Cardiac ventricle fibroblast (primary cell): ENCODE measurements at places on chromosomes 5 and 9. TPM values are rescaled to one million over a fixed set of nuclear protein-coding genes. Genes with fewer than 3 reads are reported as not detected.

CTSV gene
- total RNA-seq: not detected in 2 replicates

ROR2 gene
- total RNA-seq: 57.2 and 65.1 TPM in 2 replicates

IFNA21 gene
- not detected in 2 replicates for total RNA-seq

SLC23A1 gene
- total RNA-seq: not detected in 2 replicates

ZMYND19 gene
- total RNA-seq: 13.0 and 15.5 TPM in 2 replicates

TXNDC8 gene
- total RNA-seq: not detected in 2 replicates

RAD23B gene
- total RNA-seq: 73.1 and 85.6 TPM in 2 replicates

SPEF2 gene
- 0.98 and 2.8 TPM in 2 replicates for total RNA-seq

GADD45G gene
- total RNA-seq: 0.64 and 1.6 TPM in 2 replicates

PKD2L2 gene
- not detected in 2 replicates for total RNA-seq

FAM169A gene
- total RNA-seq: not detected in 2 replicates

S1PR3 gene
- total RNA-seq: 104 and 107 TPM in 2 replicates

ESM1 gene
- 0.25 and 1.1 TPM in 2 replicates for total RNA-seq

MSX2 gene
- total RNA-seq: 4.4 and 7.0 TPM in 2 replicates

NUTM2F gene
- not detected in 2 replicates for total RNA-seq

PCDHAC2 gene
- total RNA-seq: 0.12 and 0.15 TPM in 2 replicates

SHLD3 gene
- total RNA-seq: 0.81 and 3.7 TPM in 2 replicates

IL9 gene
- total RNA-seq: not detected in 2 replicates

PCDHB10 gene
- total RNA-seq: 0.56 and 1.2 TPM in 2 replicates

FGF10 gene
- total RNA-seq: 0.20 and 0.25 TPM in 2 replicates

DBH gene
- total RNA-seq: not detected in 2 replicates

ECSCR gene
- 2.1 and 5.1 TPM in 2 replicates for total RNA-seq

FOXD4 gene
- total RNA-seq: 0.12 TPM in 1 of 2 replicates, not detected in the other

SYK gene
- total RNA-seq: not detected in 2 replicates

ARID3C gene
- 0.12 and 0.34 TPM in 2 replicates for total RNA-seq

OR1L6 gene
- not detected in 2 replicates for total RNA-seq

BHMT2 gene
- total RNA-seq: 3.2 and 5.6 TPM in 2 replicates

GOLGA1 gene
- 12.4 and 17.3 TPM in 2 replicates for total RNA-seq

TEX48 gene
- not detected in 2 replicates for total RNA-seq

SPATA31C1 gene
- not detected in 2 replicates for total RNA-seq

RPS23 gene
- total RNA-seq: 2,496 and 3,059 TPM in 2 replicates

DNAJB5 gene
- total RNA-seq: 8.4 and 10.0 TPM in 2 replicates

KIF4B gene
- total RNA-seq: not detected in 2 replicates

RASGRF2 gene
- total RNA-seq: 0.29 and 0.56 TPM in 2 replicates

GCNT4 gene
- total RNA-seq: 0.59 and 0.62 TPM in 2 replicates

THBS4 gene
- 0.87 TPM in 1 of 2 replicates, not detected in the other for total RNA-seq

OBP2B gene
- total RNA-seq: not detected in 2 replicates

FOXI1 gene
- not detected in 2 replicates for total RNA-seq

MRRF gene
- total RNA-seq: 21.8 and 25.7 TPM in 2 replicates

PCDHB15 gene
- 1.6 and 1.7 TPM in 2 replicates for total RNA-seq

C5orf34 gene
- 1.7 and 2.1 TPM in 2 replicates for total RNA-seq

ACOT12 gene
- not detected in 2 replicates for total RNA-seq

GNA14 gene
- 2.2 and 3.0 TPM in 2 replicates for total RNA-seq

TAF9 gene
- total RNA-seq: 37.3 and 39.1 TPM in 2 replicates

UNC5A gene
- 0.44 and 0.78 TPM in 2 replicates for total RNA-seq

INSL6 gene
- not detected in 2 replicates for total RNA-seq

C5orf22 gene
- 6.4 and 10.0 TPM in 2 replicates for total RNA-seq

GABRA6 gene
- not detected in 2 replicates for total RNA-seq

GM2A gene
- total RNA-seq: 22.0 and 26.1 TPM in 2 replicates

PLGRKT gene
- total RNA-seq: 7.9 and 12.7 TPM in 2 replicates

AP3B1 gene
- 29.3 and 31.1 TPM in 2 replicates for total RNA-seq
